ELR (cell line): ENCODE measurements at places on chromosomes 4 and X.

DNA sequence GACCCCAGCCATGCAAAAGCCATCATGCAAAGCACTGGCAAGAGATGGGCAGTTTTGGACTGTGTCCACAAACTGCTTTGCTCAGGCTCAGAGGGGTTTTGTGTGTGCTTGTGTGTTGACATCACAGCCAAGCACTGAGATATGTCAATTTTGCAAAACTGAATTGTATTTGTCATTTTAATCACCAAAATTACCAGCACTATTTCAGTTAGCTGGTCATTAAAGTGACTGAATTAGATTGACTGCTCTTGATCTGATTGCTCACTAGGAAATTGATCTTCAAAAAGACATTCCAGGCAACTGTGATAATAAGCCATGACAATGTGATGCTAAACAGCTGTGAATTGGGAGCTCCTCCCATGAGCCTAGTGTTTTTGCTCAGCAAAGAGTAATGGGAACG, 337.3 kb upstream of the GNPDA2 start:
- no peak for DNase-seq

DNA sequence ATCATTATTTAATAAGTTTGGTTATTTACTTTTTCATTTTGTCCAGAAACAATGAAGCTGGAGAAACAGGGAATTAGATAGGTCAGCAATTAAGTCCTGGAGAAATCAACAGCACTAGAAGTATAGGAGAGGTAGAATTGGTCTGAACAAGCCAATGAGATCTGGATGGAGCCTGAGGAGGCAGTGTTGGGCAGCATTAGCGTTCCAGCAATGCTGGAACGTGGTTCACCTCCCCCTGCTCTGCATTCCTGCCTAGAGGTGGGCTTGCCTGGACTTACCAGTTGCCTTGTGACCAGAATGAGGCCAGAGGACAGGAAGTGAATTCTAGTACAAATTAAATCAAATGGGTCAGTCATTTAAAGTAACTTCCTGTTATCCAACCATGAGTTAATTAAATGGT, 4.6 kb downstream of the RASSF6 start:
- no peak for DNase-seq

DNA sequence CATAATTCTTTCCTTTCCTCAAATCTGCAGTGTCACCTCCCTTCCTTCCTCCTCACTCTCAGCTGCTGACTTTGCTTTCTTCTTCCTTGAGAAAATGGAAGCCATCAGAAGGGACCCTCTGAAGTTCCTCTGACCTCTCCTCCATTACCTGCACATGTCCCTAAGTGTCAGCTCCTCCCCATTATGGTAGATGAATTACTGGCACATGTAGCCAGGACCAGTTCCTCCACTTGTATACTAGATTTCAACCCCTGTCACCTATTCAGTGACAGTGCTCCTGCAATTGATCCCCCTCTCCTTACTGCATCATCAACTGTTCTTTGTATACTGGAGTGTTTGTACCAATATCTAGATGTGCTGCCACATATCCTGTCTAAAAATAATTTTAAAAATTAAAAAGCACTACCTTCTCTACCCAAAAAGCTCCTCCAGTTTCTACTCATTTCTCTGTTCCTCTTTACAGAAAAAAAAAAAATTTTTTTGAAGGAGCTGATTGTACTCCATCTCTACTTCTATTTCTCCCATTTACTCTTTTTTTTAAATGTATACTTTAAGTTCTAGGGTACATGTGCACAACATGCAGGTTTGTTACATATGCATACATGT, 78.6 kb downstream of the CLCN5 start:
- no peak for DNase-seq

GRCh38 chr4:173246719-173247118, 78.1 kb downstream of the GALNT7 start:
- no peak for DNase-seq

GRCh38 chr4:155506745-155507144, 130.0 kb upstream of the MAP9 start:
- DNase-seq: no peak
